ENCODE measurements at places on chromosomes 11 and 22.

GRCh38 chr11:75560644-75561043, 1.4 kb upstream of the SERPINH1 start:
- DNase-seq: no peak

GRCh38 chr22:39558254-39558727, 12.3 kb upstream of the CACNA1I start:
- no peak for DNase-seq

DNA sequence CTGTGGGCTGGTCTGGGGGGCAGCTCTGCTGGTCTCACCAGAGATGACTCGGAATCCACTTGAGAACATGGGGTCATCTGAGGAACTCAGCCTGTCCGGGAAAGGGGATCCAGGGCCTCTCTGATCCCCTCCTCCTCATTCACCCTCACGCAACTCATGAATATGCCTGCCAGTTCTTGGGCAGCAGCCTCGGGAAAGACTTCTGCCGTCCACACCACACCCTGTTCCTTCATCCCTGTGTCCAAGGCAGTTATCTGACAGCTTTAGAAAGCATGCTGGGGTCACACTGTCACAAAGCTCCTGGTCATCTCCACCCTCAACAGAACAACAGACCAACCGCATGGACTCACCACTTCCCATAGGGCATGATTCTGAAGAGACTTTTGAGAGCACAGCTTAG, 88.3 kb downstream of the AMOTL1 start:
- no peak for DNase-seq

DNA sequence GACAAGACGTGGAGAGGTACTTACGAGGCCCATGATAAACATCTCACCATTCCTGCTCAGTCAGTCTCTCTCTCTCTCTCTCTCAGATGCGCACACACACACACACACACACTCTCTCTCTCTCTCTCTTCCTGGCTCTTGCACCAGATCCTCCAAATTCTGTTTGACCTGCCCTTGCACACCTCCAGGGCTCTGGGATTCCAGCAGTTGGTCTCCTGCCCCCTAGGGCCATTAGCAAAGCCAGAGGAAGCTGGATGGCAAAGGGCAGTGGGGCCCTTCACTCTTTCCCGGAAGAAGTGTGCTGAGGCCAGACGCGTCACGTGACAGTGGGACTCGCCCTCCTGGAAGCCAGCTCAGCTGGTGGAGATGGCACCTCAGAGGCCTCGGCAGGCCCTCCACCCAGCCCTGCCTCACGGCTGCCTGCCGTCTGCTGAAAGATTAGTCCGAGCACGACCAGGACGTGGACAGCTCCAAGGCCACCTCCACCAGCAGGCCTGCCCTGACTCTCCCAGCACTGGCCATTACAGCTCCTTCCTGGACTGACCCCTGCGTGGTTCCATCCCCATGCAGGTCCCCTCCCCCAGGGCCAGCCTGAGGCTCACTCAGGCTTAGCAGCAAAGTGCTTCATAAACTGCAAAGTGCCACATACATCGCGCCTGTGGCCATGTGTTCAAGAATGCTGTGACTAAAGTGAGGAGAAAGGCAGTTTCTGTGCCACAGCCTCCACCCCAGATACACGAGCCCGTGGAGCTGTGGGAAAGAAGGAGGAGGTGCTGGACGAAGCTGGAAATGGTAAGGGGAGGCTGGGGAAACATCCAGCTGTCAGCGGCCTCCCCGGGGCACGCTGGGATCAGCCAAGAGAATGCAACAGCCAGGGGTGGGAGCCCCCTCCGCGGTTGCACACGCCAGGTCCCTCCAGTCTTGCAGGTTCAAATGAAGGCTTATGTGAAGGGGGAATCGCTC, 3.7 kb downstream of the PDGFB start:
- no peak for DNase-seq

DNA sequence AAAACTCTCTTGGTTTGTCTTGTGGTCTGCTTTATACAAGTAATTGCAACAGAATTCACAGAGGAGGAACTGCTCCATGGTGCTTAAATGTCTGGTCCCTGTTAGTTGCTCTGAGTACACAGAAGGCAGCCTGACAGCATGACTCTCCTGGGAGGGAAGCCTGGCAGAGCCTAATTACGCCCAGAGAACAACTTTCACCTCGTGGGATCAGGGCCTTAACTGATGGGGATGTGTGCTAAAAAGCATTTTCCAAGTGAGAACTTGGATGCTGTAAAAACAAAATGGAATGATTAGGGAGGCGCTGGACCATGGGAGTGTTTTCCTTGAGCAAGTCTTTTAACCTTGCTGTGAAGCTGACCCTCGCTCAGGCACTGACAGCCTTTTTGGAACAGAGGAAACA, 154.0 kb upstream of the TENM4 start:
- DNase-seq: peak; percentile 5

DNA sequence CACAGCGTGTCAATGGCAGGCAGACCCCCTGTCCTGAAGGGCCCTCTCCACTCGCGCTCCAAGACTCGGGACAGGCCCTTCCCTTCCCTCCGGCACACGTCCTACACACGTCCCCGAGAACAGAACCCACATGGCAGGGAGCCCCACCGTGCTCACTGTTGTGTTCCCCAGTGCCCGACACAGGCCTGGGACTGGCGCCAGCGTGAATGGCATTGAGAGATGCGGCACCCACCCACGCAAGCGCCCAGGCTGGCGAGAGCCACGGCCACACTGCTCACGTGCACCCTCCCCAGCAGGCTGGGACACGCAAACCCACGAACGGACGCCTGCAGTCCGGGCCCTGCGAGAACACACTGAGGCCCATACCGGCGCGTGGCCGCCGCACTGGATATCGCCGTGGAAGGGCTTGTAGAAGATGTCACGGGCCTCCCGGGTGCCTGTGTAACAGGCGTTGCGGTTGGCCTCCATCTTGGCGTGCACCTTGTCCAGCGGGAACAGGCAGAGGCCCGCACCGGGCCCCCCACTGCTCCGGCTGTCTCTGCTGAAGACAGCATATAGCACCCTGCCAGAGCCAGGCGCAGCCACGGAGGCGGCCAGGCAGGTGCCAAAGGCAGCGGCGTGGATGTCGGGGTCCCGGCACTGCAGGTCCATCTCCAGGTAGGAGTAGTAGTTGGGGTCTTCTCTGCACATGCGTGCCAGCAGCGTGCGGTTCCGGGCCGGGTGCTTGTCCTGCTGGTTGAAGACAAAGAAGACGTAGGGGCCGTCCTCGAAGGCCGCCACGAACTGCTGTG, 18.1 kb downstream of the PLXNB2 start:
- DNase-seq: no peak

GRCh38 chr22:50118557-50119168, 28.9 kb downstream of the MOV10L1 start:
- peak; percentile 63 for DNase-seq
